Stomach (tissue), 19 donors: ENCODE measurements at places on chromosomes 1 and 21. TPM values are rescaled to one million over a fixed set of nuclear protein-coding genes. Genes with fewer than 3 reads are reported as not detected.

The FCMR gene
- polyA plus RNA-seq = 3.7 TPM

GRCh38 chr1:236063919-236064673, 794 bp downstream of the NID1 start:
- peaks cover 6% of the 10 kb centered on the region for H3K4me1 ChIP-seq
- H3K36me3 ChIP-seq = no peaks in the 10 kb centered on the region
- peak overlapping the region; percentile 95 for H3K27ac ChIP-seq
- no peaks in the 10 kb centered on the region for H3K27me3 ChIP-seq
- peak overlapping the region; percentile 71 for H3K4me3 ChIP-seq

DNA sequence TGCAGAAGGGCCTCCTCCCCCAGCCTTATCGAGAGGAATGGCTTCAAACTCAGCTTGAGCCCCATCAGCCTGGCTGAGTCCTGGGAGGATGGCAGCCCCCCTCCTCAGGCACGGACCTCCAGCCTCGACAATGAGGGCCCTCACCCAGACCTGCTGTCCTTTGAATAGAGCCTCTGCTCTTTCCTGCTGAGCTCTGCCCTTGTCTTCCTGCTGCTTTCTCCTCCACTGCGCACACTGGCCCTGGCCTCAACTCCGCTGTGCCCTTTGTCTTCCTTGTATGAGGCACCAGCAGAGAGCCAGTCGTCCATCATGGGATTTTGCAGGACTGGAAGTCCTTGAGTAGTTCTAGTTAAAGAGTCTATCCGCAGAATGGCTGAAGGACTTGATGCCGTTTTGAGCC, 2.0 kb downstream of the C1orf226 start:
- no peaks in the 10 kb centered on the region for H3K4me1 ChIP-seq
- peaks cover 13% of the 10 kb centered on the region for H3K36me3 ChIP-seq
- H3K27ac ChIP-seq = no peak overlapping the region
- no peaks in the 10 kb centered on the region for H3K27me3 ChIP-seq
- H3K4me3 ChIP-seq = no peak overlapping the region

The IQGAP3 gene
- polyA plus RNA-seq = 4.7 TPM

- no peak overlapping the region for H3K4me3 ChIP-seq
- H3K4me1 ChIP-seq = no peaks in the 10 kb centered on the region
- DNase-seq = no peak
- H3K36me3 ChIP-seq = no peaks in the 10 kb centered on the region
- H3K27ac ChIP-seq = no peak overlapping the region
- no peaks in the 10 kb centered on the region for H3K27me3 ChIP-seq
These were observed 27.7 kb upstream of the C8B start for GRCh38 chr1:56993475-56993874.

DNA sequence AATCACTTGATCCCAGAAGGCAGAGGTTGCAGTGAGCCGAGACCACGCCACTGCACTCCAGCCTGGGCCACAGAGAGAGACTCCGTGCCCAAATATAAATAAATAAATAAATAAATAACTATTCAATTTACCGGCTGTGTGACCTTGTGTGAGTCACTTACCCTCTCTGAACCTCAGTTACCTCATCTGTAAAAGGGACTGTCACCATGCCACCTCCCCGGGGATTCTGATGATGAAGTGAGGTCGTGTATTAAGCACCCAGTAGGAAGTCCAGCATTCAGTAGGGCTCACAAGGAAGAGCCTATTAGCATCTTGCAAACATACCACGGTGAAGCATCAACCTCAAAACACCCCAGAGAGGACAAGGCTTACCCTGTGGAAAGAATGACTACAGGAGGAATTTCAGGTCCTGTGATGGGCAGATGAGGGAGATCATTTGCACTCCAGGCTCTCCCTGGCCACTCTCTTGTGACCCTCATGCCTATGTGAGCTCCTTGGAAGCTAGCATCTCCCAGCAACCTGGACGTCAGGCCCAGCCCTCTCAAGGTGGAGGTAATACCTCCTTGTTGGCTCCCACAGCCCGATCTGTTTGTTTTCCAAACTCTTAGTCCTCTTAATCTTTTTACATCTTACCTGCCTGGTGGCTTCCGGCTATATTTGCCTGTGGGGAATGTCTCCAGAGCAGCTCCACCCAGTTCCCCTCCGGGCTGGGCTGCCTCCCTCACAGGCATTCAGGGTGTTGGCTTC, 7.6 kb upstream of the C1QA start:
- H3K36me3 ChIP-seq = no peaks in the 10 kb centered on the region
- H3K27me3 ChIP-seq = no peaks in the 10 kb centered on the region
- DNase-seq = no peak
- no peaks in the 10 kb centered on the region for H3K4me1 ChIP-seq

DNA sequence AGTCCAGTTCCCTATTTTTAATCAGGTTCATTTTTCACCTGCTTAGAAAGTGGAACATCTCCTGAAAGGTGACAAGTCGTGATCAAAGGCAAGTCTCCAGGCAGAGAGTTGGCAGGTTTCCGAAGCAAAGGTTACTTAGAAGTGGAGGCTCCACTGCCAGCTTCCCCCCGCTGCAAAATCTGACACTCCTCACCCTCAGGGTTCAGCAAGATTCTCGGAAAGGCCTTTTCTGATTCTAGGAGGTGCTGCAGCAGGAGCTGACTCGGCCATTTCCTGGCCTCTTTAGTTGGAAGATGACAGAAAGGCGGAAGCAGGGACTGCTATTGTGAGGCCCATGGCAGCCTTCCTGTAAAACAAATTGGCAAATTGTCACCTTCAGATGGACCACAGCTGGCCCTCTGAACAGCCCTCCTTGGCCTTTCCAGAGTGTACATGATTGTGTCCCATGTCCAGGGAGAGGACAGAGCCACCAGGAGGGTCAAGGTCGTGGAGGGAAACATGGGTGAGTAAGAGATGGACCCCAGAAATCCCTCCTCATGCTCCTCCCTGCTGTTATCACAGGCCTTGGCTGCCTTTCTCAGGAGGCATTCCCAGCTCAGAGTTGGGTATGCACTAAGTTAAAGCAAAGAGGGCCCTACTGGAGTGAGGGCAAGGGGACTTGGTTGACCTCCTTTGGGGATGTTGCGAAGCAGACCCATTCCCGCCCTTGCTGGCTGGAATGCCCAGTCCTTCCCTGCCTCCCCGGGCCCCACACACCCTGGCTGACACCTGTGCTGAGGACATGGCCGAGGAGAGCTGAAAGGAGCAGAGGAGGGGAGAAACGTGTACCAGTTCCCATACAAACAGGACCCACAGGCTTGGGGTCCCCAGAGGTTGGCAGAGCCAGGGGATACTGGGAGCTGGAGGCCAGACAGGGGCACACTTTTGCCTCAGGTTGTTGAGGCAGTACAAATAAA, 115.5 kb upstream of the IRF2BP2 start:
- H3K4me3 ChIP-seq = no peak overlapping the region
- DNase-seq = peak; percentile 68
- peaks cover 69% of the 10 kb centered on the region for H3K4me1 ChIP-seq
- H3K27ac ChIP-seq = peak overlapping the region; percentile 97

DNA sequence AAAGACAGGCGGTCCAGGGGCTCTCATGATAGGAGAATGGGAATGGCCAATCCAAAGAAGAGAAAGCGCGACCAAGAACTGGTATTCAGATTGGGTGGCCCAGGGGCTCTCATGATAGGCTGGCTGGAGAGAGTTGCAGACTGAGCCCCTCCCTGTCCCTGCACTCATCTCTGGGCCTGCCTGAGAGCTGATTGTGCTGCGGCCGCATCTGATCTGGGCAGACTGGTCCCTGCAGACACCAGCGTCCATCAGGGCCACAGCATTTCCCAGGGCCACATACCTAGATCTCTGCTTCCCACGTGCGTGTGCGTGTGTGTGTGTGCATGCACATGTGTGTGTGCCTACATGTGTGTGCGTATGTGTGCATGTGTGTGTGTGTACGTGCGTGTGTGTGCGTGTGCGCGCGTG, 30.4 kb upstream of the MAN1C1 start:
- H3K4me3 ChIP-seq = no peak overlapping the region
- no peaks in the 10 kb centered on the region for H3K36me3 ChIP-seq
- no peak overlapping the region for H3K27ac ChIP-seq
- H3K27me3 ChIP-seq = no peaks in the 10 kb centered on the region
- no peak for DNase-seq

- peaks cover 23% of the 10 kb centered on the region for H3K4me1 ChIP-seq
- H3K4me3 ChIP-seq = no peak overlapping the region
- no peaks in the 10 kb centered on the region for H3K36me3 ChIP-seq
- H3K27me3 ChIP-seq = no peaks in the 10 kb centered on the region
- DNase-seq = peak; percentile 68
These were observed 27.5 kb upstream of the TMEM52 start for GRCh38 chr1:1946540-1946939.

DNA sequence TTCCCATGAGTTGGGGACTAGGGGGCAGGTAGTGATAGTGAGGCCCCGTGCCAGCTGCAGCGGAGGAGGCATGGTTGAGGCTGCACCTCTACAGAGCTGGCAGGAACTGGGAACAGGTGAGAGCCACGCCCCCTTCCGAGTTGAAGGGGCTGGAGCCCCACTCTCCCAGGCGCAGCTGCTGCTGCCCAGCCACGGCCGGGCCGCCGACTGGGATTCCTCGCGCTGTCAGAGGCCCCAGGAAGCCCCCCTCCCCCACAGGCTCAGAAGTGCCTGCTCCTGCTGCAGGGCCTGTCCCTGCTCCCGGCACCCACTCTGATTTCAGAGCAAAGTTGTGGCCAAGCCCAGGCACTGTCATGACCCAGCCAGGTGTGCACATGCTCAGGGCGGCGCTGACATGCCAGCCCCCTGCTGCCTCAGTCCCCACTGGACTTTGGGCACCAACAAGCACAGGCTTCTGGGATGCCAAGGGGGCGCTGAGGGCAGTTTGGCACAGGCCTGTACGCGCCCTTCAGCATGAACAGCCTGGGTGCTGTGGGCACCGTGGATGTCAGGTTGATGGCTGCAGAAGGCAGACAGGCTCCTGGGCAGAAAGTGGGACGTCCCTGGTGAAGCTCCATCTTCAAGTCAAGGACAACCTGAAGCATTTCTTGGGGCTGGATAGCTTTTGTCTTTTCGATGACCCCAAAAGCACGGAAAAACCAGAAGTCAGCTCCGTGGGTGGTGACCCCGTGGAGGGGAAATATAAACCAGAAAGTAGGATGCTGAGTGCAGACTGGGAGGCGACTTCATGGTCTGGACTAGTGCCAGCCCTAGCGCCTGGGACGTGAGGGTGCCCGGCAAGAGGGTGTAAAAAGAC, 121.5 kb downstream of the SIM2 start:
- no peak overlapping the region for H3K4me3 ChIP-seq
- no peak for DNase-seq
- H3K36me3 ChIP-seq = no peaks in the 10 kb centered on the region
- H3K4me1 ChIP-seq = no peaks in the 10 kb centered on the region
